NCI-H1436 treated with DMSO at 0.1 percent for 48 hours (cell line): ENCODE measurements at places on chromosomes 13 and 19.

DNA sequence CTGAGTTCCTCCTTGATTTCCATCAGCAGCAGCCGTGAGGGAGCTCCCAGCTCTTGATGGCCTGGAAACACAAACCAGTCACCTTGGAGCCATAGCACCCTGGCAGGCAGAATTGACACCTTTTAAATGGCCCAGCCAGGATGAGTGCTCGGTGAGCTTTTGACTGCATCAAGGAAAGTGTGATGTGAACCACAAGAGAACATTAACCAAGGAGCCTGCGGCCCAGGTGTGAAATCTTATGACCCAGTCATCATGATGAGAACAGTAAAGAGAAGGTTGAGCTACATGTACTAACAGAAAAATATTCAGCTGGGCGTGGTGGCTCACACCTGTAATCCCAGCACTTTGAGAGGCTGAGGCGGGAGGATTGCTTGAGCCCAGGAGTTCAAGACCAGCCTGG is 22.8 kb downstream of the SUGP2 start:
- DNase-seq: no peak

- DNase-seq: no peak
Measured at GRCh38 chr13:85406269-85406975, 392.8 kb downstream of the SLITRK6 start.

- no peak for DNase-seq
Measured at GRCh38 chr19:4018775-4019504, 11.4 kb downstream of the PIAS4 start.

DNA sequence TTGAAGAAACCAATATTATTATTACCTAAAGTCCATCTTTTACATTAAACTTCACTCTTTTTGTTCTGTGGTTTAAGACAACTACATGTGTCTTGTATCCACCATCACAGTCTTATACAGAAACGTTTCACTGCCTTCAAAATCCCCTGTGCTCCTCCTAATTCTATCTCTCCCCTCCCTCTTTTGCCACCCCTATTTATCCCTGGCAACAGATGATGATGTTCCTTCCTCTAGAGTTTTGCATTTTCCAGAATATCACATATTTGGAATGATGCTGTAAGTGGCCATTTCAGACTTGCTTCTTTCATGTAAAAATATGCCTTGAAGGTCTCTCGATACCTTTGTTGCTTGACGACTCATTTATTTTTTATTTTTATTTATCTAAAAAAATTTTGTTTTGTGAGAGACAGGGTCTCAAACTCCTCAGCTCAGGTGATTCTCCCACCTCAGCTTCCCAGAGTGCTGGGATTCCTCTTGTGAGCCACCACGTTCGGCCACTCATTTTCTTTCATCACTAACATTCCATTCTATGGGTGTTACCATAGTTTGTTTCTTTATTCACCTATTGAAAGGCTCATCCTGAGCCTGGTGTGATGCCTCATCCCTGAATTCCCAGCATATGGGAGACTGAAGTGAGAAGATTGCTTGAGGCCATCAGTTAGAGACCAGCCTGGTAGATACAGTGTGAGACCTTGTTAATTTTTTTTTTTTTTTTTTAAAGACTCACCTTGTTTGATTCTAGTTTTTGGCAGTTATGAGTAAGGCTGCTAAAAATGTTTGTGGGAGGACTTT is 8.4 kb downstream of the ZNF763 start:
- no peak for DNase-seq

- no peak for DNase-seq
Measured at GRCh38 chr13:59710996-59711701, 452.6 kb downstream of the DIAPH3 start.

- DNase-seq: no peak
Measured at GRCh38 chr13:47258384-47258783, 361.5 kb upstream of the HTR2A start.

- no peak for DNase-seq
Measured at GRCh38 chr19:2468596-2468995, 7.3 kb upstream of the GADD45B start.

DNA sequence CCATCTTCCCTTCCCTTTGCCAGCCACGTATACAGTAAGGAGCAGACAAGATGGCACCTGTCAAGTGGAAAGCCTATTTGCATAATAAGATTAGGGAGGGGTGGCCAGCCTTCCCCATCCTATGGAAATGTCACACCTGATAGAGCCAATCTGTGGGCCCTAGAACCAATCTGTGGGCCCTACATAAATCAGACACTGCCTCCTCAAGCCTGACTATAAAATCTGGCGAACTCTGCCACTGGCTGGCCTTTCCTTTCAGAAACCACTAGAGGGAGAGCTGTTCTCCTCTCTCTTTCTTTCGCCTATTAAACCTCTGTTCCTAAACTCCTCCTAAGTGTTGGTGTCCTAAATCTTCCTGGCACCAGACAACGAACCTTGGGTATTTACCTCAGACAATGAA is 231.5 kb upstream of the KLHL1 start:
- no peak for DNase-seq

GRCh38 chr13:60386250-60386649 is 10.8 kb upstream of the TDRD3 start:
- no peak for DNase-seq

- DNase-seq: no peak
Measured at GRCh38 chr19:38298821-38299680, 5.0 kb upstream of the C19orf33 start.

DNA sequence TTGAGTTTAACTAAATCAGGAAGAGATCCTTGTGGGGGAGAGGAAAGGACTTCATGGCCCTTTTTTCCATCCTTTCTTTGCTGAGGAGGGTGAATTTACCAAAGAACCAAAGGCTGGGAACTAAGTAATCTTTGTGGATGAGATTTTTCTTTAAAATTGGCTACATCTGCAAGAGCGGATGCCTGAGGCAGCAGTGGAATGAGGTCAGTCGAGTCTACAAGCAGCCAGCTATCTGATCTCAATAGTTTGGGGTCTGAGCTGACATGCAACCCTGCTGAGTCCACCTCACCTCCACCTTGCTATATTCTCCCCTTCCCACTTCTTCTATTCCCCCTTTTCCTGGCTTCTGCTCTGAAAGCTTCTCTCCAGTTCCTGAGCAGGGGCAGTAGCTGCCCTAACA is 3.6 kb upstream of the DNAJC15 start:
- no peak for DNase-seq

DNA sequence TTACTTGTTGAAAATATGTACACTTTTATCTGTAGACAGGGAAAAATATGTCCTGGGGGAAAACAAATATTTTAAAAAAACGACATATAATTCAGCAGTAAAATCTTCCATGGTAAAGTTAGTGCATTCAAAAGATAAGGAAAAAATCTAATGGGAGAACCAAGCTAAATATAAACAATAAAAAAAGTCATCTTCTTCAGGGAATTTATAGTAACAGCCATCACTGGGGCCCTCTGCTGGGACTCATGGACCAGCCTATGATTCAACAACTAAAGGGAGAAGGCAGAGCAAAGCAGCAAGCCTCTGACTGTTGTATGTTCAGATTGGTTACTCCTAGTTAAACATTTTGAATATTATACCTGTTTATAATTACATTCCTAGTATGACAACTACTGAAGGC is 93.0 kb downstream of the ITGBL1 start:
- DNase-seq: no peak

GRCh38 chr19:51695702-51696315 is 2.7 kb downstream of the SPACA6 start:
- DNase-seq: no peak

- DNase-seq: no peak
Measured at GRCh38 chr19:19459707-19460251, 54.3 kb downstream of the GATAD2A start.

GRCh38 chr13:31827707-31828106 is 88.4 kb downstream of the RXFP2 start:
- DNase-seq: no peak

- DNase-seq: no peak
Measured at GRCh38 chr19:31269425-31270127, 79.7 kb downstream of the TSHZ3 start.

- DNase-seq: no peak
Measured at GRCh38 chr13:21399741-21400140, 59.4 kb downstream of the ZDHHC20 start.

DNA sequence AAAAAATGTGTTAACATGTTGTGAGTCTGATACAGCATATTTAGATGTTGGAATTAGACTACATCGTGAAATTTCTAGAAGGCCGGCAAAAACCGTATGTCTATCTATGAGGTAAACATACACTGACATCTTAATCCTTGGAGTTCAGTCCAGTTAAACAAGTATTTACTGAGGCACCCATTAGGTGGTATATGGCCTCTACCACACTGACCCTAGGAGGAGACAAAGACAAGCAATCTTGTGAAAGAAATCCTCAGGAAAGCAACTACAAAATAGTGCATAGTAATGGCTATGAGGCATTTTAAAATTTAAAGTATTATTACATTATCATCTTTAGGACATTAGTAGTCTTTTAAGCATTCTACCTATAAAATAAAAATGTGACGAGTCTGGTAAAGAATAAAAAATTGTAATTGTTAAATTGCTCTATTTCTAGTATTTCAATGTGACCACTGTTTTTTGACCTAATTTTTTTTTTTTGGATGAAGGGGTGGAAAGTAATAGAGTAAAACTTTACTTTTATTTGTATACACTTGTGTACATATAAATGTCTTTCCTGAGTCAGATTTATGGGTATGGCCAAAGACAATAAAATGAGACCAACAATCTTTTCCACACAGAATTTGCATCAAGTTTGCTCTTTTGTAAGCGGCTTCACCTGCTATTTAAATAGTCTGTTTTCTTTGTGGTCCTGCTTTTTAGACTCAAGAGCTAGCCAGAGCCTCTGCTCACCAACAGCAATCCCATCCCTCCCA is 50.5 kb downstream of the KATNAL1 start:
- no peak for DNase-seq

- DNase-seq: no peak
Measured at GRCh38 chr19:2012941-2013682, 2.4 kb downstream of the BTBD2 start.

DNA sequence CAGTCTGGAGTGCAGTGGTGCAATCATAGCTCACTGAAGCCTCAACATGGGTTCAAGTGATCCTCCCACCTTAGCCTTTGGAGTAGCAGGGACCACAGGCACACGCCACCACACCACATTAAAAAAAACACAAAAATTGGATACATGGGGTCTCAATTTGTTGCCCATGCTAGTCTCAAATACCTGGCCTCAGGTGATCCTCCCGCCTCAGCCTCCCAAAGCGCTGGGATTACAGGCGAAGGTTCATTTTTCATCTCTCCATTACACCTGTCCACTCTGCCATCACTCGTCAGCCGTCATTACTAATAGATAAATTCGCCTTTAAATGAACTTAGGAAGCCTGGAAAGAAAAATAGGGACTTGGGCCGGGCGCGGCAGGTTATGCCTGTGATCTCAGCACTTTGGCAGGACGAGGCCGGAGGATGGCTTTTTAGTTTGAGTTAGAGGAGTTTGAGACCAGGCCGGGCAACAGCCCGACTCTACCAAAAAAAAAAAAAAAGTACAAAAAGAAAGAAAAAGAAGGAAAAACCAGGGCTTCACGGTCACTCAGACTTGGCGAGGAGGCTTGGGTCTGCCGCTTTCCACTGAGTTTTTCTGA is 685 bp upstream of the SUPT5H start:
- DNase-seq: no peak

DNA sequence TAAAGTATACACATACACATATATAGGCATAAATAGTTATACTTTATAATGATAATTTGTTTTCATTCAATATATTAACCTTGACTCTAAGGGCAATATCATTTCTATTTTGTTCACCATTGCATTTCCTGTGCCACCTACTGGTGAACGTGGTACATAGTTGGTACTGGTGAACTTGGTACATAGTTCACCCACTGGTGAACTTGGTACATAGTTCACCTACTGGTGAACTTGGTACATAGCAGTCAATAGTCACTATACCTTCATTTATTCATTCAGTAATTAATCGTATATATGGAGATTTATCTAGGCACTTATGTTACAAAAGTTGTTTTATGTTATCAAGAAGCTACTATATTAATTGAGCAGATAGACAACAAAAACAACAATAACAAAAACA is 172.6 kb upstream of the ATXN8OS start:
- DNase-seq: no peak

GRCh38 chr19:38685666-38686529 is 38.4 kb downstream of the ACTN4 start:
- no peak for DNase-seq

DNA sequence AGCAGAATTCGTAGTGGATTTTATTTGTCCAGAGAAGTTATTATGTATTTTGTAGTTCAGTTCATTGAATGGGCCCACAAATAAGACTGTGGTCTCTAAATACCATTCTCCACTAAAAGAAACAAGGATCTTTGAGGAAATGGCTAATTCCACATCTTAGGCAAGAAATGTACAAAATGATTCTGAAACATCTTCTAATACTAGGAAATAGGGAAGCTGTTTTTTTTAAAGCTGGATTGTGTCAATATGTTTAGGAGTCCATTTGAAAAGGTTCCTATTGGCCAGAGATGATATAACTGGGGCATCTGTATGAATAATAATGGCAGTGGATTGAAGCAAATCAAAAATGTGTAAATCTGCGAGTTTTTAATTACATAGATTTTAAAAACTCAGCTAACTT is 88.5 kb upstream of the SIAH3 start:
- no peak for DNase-seq

DNA sequence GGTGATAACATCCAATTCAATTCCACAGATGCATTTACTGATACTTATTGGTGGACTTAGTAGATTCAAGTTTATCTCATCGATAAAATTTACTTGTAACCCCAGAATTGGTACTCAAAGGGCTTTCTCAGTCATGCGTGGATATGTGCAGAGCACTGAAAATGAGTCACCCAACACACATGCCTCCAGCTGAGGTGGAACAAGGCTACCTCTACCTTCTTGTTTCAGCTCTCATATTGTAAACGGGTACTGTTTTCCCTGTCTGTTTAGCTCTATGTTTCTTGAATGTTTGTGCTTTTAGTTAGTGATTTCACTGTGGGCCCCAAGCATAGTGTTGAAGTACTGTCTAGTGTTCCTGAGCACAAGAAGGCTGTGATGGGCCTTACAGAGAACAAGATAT is 1.5 kb downstream of the LRRC63 start:
- no peak for DNase-seq
